ENCODE measurements at places on chromosomes 6 and 20.

DNA sequence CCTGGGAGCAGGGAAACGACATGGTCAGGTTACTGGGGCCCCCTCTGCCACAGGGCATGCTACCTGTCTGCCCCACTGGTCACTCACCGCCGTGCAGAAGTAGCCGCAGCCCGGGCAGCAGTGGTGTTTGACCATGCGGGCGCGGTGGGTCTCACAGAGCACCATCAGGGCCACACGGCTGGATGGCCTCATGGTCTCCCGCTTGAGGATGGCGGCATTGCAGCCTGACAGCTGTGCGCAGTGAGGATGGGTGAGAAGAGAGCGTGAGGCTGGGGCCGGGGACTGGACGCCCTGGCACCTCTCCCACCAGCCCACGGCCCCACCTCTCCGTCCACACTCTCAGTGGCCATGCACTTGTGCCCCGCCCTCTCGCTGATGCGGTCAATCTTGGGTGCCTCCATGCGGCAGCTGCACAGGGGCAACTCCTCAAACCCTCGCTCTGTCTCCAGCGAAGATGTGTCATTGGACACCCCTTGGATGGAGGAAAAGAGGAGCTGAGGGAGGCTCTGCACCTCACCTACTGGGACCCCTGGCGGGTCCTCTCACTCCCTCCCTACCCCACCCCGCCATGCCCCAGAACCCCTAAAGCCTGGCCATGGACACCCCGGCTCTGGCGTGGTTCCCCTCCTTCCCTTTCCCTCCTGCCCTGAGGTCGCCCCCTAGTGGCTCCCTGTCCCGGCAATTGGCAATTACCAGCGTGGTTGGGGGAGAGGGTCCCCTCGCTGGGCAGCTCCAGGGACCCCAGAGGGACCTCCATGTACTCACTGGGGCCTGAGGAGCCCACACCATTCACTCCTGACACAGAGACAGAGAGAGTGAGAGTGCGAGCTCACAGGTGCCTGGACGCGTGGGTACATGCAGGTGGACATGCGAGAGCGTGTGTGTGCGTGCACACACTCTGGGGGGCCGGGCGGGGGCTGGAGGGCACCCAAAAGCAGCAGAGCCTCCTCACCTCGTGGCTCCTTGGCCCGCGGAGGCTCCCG, 8.9 kb downstream of the EHMT2 start:
- DNase-seq = no peak

DNA sequence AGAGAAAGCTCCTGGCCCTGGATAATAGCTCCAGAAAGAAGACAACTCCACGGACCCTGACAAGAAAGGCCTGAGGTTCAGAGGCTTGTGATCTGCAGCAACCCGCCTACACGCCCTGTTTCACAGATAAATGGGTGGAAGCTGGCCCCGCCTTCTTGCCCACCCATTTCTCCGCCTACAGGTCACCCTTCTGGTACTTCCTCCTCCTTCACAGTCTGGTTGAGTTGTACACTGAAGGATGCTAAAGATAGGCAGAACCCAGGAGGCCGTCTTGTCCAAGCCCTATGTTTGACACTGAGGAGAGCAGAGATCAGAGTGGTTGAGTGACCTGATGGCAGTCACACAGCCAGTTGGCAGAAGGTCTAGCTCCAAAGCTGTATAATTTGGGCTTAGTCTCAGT, 34.2 kb upstream of the MDGA1 start:
- no peak for DNase-seq

DNA sequence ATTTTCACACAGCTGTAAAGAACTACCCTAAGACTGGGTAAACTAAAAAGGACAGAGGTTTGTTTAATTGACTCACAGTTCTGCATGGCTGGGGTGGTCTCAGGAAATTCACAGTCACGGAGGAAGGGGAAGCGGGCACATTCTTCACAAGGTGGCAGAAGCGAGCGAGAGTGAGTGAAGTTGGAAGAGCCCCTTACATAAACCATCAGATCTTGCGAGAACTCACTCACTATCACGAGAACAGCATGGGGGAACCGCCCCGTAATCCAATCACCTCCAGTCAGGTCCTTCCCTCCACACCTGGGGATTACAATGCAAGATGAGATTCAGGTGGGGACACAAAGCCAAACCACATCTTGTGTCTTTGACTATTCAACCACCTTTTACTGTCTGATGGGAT, 700.5 kb downstream of the TENT5A start:
- DNase-seq = no peak

GRCh38 chr6:13715444-13715883, 3.8 kb upstream of the RANBP9 start:
- no peak for DNase-seq

DNA sequence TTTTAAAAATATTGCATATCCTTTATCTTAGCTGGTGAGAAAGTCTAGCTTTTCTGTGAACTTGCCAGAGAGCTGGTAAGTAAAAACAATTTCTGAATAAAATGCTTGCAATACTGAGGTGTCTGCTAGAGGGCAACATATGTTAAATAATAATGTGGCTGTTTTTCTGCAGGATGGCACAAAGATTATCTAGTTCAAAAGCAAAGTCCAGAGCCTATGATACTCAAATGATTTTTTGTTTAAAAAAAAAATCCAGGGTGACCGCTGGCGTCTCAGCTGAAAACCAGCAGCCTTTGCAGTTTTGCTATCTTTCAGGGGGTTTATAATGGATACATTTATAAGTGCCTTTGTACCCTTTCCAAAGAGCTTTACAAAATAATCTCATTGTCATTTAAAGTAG, 194.9 kb downstream of the PHACTR1 start:
- peak; percentile 16 for DNase-seq

- DNase-seq = no peak
Observed at GRCh38 chr6:13733178-13733887, 21.7 kb upstream of the RANBP9 start.

GRCh38 chr6:129100164-129100563, 217.2 kb downstream of the LAMA2 start:
- no peak for DNase-seq

GRCh38 chr20:5488823-5489222, 172.1 kb upstream of the PROKR2 start:
- no peak for DNase-seq

DNA sequence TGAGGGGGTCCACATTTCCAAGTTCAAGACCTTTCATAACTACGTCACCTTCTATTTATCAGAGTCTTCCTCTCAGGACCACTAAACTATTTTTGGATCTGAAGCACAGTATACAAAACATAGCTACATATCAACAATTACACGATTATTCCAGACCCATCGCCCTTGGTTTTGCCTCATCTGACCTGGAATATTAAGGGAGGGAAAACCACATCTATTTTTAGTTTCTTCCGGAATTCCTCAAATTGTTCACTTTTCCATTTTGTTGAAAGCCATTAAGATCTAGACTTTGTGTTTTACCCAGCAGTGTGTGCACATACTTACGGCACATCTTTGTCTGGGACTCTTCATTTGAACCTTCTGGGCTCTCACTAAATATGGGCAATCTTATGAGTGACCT, 12.0 kb upstream of the ADGRF5 start:
- DNase-seq = no peak

GRCh38 chr6:134021396-134022122, 30.9 kb downstream of the SLC2A12 start:
- DNase-seq = no peak

GRCh38 chr6:111824608-111825337, 48.5 kb downstream of the FYN start:
- no peak for DNase-seq

DNA sequence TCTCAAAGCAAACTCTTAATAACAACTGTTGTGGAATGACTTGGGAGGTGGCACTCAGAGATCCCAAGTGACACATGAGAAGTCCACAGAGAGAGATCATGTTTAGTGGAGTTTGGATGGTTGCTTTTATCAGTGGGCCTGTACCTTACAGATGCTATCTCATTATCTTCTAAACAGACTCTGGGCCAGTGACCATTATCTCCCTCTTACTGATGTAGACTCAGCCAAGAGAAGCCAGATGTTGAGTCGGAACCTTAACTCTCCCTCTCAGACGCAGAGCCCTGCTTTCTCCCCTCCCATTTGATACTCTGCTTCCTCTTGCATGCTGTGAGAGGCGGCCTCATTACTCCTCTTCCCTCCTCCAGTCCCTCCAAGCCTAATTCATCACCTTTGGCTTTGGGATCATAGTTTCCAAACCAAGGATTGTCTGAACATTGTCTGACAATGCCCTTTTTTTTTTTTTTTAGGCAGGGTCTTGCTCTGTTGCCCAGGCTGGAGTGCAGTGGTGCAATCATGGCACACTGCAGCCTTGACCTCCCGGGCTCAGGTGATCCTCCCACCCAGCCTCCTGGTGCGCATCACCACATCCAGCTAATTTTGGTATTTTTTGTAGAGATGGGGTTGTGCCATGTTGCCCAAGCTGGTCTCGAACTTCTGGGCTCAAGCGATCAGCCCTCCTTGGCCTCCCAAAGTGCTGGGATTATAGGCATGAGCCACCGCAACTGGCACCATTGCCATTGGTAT, 4.5 kb upstream of the DDR1 start:
- DNase-seq = no peak

DNA sequence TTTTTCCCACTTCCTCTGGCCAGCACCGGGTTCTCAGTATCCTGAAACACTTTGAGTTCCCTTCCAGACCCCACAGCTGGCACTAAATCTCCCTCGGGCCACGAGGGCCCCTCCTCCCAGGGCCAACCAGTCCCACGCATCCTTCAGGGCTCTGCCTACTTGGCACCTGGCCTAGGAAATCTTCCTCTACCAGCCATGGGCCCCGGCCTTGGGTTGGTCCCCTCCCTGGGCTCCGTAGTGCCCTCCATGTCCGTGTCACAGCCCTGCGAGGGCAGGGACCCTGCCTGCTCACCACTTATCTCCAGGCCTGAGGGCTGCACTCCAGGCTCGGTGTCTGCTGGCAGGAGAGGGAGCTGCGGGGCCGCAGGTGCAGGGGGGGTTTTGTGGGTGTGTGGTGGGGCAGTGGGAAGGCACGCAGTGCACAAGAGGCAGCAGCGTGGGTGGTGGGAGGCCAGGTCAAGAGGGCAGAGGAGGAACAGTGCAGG, 48.8 kb upstream of the CDH22 start:
- no peak for DNase-seq

DNA sequence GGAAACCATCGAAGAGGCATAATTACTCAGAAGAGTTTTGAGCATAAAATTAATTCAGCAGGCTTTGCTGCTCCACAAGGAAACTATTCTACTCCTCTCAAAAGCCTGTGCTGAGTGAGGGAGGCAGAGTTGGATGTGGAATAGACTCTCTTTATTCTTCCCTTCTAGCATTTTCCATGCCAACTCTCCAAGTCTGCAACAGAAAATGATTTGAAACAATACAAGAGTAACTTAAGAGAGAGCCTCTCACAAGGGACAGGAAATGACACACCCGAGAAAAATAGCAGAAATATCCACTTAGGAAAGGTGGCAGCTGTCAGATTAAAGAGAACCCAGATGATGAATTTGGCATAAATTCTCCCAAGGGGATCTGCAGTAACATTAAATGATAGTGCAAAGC, 26.3 kb upstream of the LAMP5 start:
- DNase-seq = no peak

DNA sequence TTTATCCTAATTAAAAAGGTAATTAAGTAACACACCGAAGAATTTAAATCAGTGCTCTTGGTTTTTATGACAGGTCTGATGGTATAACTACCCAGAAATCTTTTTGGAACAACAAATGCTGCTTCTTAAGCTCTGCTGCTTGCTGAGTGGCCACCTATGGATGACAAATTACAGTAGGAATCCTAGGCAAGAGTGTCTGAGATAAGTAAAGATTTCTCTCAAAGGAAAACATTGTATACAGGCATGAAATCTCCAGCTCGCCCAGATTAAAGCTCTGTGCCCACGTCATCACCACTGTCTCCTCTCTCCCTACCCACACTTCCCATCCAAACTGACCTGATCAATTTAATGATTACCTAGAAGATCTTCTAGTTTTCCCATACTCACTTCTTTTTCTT, 1083.0 kb upstream of the MAP3K7 start:
- DNase-seq = no peak

DNA sequence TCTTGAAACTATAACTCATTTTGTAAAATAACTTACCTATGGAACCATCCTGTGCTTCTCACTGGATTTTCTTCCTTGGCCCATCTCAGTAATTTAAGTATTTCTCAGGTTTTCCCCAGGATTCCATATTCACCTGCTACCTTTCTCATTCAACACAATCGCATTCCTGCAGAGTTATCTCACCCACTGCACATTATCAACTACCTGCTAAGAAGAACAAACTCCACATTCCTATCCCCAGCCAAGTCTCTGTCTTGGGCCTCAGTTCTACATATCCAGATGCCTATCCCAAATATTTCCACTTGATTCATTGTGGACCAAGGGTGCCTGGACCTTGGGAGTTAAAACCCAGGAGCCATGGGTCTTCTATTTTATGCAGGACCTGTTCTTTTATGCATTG, 60.2 kb upstream of the KCNQ5 start:
- no peak for DNase-seq

GRCh38 chr6:722077-722524, 29.2 kb upstream of the EXOC2 start:
- peak; percentile 33 for DNase-seq

GRCh38 chr6:144341831-144342527, 56.8 kb downstream of the UTRN start:
- DNase-seq = no peak

DNA sequence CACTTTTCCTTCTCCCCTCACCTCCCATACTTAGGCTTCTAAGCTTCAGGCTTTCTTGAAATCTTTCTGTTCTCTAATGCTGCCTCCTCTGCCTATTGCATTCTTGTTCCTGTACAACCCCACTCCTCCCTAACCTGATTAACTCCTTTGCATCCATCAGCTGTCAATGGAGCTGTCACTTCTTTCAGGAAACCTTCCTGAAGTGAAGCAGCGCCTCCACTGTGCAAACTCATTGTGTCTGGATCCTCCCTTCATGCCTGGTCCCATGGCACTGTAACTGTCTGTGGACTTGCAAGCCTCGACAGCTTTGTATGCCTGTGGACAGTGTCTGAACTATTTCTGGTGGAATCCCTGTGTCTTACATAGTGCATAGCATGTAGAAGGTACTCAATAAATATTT, 185.0 kb downstream of the HS3ST5 start:
- no peak for DNase-seq

DNA sequence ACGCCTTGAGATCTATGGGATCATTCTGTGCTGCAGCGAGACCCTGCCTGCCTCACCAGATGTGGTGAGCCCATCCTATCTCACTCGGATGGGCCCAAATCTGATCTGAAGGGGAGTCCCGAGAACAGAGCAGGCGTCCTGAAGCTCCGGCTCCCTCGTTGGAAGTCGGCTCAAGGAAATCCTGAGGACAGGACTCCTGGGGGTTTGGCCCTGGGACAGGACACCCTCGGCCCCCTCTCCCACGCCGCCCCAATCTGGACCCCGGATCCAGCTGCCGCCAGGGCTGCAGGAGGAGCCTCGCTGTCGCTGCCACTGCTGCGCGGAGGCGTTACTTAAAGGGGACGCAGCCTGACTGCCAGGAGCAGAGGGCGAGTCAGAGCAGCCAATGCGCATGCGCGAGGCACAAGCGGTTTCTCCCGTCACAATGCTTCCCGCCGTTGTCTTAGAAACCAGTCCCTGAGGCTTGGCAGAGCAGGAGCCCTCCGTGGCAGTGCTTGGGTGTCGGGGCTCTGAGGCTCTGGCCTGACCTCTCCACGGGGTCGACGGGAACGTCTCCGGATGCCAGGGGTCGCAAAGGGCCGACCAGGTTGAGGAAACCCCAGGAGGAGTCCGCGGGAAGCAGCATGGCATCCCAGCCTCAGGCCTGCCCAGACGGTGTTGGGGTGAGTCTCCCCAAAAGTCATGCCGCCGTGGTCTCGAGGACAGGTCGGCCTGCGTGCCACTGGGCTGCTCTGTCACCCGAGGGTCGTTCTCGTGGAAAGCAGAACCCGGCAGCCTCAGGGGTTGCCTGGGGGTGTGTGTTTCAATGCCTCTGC, 1567.8 kb upstream of the DEFB115 start:
- peak; percentile 69 for DNase-seq
